Stimulated activated CD8-positive, alpha-beta memory T cell treated with anti-CD3 and anti-CD28 coated beads, Interleukin-12 subunit alpha, Interleukin-12 subunit beta, amount 100 ng/mL, for 4 hours (primary cell): ENCODE measurements at places on chromosomes 12 and 14.

DNA sequence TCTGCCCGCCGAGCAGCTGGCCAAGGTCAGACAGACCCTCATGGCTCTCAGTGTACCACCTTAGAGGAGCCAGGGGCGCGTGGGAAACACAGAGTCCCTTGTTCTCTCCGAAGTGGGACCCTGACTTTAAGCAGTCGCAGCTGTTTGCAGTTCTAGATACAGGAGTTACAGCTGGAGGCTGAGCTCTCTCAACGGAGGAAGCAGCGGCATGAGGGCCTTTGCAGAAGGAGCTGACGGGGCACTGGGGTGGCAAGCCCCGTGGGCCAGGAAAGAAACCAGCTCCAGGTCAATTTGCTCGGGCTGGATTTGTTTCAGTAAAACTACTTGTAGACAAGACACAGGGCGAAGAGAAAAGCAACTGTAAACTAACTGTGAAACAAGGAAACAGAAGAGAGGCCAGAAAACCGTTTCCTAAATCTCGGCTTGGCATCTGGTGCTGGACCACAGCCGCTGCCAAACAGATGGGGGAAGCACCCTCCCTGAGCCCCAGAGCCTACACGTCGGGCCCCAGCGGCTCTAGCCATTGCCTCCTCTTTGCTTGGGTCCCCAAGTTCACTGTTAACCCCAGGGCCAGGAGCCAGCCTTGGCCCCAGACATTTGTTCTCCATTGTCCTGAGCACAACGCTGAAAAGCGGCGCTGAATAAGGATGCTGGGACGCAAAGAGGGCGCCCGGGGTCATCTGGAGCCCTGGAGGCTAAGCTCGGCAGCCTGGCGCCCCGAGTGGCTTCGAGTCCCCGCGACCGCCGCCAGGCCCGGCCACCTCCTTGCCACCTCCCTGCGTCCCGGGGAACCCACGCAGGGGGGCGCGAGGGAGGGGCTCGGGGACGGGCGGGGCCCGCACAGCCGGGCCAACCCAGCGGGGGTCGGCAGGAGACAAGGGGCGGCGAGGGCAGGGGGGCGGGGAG lies 914 bp upstream of the PACS2 start:
- no peak for DNase-seq

DNA sequence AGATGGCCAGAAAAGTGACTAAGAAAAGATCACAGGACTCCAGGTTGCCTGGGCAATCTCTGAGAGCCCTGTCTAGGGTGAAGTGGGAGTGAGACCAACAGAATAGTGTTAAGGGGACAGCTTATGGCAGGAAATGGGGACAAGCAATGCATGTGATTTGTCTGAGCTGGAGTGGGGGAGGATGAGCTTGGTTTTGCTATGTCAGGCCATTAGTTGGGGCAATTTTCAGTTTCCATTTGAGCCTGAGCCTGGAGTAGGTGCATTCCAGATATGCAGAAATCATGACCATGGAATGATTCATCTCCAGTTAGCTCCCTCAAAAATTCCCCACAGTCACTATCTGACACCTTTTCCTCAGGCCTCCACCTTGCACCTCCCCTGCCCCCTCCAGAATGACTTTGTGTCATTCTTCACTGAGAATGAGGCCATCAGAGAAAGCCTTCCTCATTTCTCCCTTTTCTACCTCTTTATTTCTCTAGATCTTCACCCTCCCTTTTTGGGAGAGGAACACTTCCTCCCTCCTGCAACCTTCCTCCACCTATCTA lies 150.9 kb upstream of the PLEKHG7 start:
- DNase-seq, result no peak

DNA sequence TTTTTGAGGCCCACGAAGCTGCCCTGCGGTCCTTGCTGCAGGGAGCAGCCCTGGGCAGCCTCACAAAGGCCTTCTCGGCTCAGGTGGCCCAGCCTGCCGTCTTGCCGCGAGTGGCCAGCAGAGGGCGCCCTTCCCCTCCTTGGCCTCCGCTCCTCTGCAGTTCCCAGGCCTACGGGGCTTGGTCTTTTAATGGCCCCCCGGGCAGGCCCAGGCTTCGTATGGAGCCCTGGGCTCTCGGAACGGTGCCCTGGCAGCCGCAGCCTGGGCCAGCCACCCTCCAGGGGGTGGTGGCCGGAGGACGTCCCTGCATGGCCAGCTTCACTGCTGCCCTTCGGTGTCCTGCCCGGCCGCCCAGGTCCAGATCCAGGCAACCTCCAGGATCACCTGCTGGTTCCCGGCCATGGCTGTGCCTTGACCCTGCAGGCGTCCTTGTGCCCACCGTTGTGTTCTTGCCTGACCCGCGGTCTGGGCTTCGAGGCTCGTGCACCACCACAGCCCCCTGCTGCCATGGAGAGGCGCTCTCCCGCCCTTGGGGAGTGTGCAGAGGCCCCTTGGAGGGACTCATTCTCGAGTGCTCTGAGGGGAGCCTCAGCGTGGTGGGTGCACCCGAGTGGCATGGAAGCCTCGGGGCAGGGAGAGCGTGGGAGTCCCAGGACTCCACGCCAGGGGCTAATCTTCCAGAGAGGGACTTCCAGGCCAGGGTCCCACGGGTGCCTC lies 9.4 kb downstream of the ASPG start:
- peak; percentile 38 for DNase-seq

GRCh38 chr14:81529391-81529790 lies 4.3 kb downstream of the SEL1L start:
- no peak for DNase-seq

DNA sequence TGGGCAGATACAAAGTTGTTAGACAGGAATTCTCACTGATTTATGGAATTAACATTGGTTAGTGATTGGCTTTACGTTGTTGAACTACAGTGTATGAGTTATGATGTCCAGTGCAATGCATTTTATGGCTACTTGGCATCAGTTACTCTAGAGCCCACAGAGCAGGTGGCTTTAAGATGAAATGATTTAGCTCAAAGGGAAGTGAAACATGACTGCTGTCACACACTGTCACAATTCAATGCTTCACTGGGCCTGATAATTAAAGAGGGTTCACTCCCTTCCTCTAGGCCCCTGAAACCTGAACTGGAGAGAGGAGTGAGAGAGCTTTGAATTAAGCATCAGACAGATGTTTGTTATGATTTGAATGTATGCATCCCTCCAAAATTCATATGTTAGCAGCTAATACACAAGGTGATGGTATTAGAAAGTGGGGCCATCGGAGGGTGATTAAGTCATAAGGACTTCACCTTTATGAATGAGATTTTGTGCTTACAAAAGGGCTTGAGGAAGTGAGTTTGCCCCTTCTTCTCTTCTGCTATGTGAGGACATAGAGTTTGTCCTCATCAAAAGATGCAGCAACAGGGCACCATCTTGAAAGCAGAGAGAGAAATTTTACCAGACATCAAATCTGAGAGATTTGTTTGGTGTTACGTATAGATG lies 175.8 kb upstream of the GRIN2B start:
- DNase-seq, result no peak

GRCh38 chr12:122965321-122965751 lies 927 bp downstream of the ABCB9 start:
- DNase-seq, result no peak

DNA sequence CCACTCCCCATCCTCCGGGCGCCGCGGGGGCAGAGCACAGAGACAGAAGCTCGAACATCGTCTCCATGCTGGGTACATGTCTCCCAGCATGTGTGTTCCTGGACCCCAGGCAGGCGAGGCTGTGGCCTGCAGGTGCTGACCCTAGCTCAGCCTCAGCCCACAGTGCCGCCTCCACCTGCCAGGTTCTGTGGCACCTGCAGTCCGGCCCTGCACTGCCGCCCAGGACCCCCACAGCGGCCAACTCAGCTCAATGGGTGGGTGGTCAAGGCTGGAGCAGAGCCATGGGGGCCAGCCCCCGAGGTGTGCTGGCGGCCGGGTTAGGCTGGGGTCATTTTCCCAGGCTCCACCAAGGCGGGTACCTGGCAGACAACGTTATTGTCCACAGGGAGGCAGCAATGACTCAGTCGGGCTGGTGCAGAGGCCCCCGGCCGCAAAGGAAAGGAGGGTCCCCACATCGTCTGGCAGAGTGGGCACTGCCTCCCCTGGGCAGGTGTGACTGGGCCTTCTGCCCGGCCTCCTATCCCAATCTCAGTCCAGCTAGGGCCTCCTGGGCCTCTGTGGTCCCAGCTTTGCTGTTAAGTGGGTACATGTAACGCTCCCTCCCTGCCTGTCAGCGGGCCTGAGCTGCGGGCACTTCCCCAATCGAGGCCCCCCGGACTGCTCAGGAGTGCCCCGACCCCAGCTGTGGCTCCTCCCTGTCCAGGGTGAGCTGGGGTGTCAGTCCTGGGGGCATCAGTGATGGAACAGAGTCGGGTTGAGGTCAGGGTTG lies 20.2 kb upstream of the NUDT14 start:
- no peak for DNase-seq

DNA sequence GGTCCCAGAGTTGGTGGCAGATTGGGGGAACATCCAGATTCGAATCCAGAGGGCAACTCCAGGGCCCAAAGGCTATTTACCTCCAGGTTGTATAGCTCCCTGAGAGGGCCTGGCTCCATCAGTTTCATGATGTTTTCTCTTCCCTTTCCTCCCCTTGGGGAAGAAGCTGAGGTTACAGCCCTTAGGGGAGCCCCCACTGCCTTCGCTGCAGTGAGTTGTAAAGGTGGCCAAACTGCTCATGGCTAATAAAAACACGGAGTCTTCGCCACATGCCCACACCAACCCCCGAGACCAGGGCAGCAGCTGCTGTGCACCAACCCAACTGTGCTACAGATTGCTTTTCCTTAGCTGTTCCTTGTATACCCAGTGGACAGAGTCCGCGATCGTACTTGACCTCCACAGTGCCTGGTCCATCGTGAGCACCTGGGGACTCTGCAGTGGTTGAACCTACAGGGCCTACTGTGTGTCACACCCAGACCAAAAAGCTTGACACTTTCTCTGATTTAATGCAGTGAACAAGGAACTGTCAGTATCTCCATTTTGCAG lies 20.9 kb downstream of the GALNT16 start:
- DNase-seq, result no peak

GRCh38 chr12:11805043-11805442 lies 155.6 kb downstream of the ETV6 start:
- DNase-seq, result no peak

DNA sequence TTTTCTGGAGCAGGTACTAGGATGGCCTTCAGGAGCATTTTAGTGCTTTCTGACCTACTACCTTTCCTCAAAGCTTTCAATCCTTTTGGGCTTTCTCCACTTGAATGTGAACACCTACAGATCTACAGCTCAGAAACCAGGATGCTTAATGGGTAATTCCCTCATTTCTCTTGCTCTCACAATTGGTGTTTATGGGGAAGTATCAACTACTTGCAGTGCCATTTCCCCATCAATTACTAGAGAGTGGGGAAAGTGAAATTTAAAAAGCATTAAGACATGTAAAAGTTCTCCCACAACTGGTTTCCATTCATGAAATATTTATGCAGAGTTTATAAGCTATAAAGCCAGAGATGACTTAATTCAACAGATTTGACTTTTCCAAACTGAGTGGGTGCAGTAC lies 2.1 kb upstream of the YY1 start:
- no peak for DNase-seq

- DNase-seq, result no peak
These were observed 28.8 kb upstream of the HIGD1C start for GRCh38 chr12:50923361-50924130.

DNA sequence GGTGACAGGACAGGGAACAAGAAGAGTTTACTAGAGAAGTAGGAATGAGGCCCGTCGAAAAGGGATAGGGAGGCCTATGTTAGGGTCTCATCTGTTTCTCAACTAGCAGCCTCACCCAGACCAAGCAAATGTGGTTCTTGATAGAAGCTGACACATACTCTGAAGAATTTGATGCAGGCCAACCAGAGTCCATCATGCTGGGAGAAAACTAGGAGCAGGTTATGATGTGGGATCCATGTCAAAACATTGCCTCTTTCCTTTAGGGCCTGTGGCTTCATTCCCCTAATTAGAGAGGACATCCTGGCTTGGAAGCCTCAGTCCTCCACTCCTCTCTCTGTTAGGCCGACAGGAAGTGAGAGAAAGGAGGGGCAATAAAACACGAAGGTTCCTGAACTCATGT lies 122.8 kb downstream of the NTF3 start:
- DNase-seq, result no peak

- no peak for DNase-seq
These were observed 16.7 kb upstream of the MAP1LC3B2 start for GRCh38 chr12:116542345-116542956.

DNA sequence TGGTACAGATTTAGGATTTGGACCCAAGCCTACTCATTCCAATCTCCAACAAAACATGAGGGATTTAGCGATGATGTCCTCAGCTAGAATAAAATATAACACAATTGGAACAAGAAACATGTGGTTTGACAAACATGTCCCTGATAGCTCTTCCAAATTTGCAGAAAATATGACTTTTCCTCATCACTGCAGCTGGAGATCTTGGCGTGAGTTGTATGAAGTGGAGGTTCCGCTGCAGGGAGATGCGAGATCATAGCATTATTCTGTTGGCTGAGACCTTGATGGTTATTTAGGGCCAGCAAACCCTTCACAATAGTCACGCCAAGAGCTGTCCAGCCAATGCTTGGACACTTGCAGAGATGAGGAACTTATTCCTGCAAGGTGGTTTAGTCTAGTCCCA lies 413.4 kb upstream of the TBX3 start:
- no peak for DNase-seq

DNA sequence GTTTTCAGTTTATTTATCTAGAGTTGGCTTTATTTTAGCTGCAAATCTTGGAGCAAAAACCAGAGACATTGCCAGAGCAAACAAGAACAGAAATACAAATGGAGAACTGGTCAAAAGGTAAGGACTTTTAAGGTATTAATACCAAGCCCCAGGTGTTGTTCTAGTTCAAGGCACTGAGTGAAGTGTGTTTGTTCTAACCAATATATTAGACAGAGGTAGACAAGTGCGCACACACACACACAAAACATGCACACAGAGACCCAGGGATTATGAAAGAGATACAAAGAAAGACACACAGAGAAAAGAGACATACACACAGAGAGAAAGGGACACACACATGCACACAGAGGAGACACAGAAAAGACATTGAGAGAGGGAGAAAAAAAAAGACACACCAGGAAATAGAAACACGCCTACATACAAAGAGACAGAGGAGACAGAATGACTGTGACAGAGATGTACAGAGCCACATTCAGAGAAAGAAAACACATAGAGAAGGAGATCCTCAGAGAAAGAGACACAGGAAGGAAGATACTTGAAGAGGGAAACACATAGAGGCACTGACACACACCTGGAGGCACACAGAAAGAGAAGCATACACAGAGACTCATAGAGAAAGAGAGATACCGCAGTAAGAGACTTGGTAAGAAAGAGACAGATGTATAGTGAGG lies 50.2 kb downstream of the MIPOL1 start:
- no peak for DNase-seq

- no peak for DNase-seq
These were observed 1.5 kb upstream of the HCAR1 start for GRCh38 chr12:122732170-122732569.

GRCh38 chr12:80269803-80270552 lies 170.6 kb downstream of the OTOGL start:
- no peak for DNase-seq
